ENCODE measurements at places on chromosomes 4 and X. TPM values are rescaled to one million over a fixed set of nuclear protein-coding genes. Genes with fewer than 3 reads are reported as not detected.

FDCSP gene
- total RNA-seq = not detected

G3BP2 gene
- 54.5 TPM for total RNA-seq

- no peak for DNase-seq
Measured at GRCh38 chr4:184248216-184248615, 30.5 kb upstream of the ENPP6 start.

DNA sequence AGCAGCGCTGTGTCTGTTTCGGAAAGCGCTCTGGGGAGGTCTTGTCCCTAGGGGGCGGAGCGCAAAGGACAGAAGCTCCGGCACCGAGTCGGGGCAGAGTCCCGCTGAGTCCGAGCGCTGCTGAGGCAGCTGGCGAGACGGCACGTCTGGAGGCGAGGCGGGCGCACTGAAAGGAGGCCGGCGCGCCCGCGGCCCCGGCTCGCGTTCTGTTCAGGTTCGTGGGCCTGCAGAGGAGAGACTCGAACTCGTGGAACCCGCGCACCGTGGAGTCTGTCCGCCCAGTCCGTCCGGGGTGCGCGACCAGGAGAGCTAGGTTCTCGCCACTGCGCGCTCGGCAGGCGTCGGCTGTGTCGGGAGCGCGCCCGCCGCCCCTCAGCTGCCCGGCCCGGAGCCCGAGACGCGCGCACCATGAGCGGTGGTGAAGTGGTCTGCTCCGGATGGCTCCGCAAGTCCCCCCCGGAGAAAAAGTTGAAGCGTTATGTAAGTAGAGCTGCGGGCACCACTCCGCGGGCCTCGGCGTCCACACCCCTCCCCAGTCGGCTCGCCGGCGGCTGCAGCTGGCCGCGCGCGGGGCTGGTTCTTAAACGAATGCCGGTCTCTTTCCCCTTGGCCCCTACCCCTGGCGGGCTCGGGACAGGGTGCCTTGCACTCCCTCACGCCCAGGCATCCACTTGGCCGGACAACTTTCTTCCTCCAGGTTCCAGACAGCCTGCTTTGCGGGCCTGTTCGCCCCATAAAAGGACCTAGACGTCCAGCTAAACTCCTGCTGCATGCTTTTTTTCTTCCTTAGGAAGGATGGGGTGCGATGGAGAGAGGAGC is at the start of gene GAB1:
TSS of gene GAB1 (plus strand) at position 96 of the 819 bp plus-strand sequence. CDS start at position 409, 313 bp downstream.
- peak; percentile 92 for DNase-seq

GRCh38 chr4:92120810-92121498 is 182.8 kb upstream of the GRID2 start:
- DNase-seq = no peak

TMEM185A gene
- 11.0 TPM for total RNA-seq

Data from Peyer's patch (tissue), 4 donors.